ENCODE measurements at places on chromosomes 3 and 15.

DNA sequence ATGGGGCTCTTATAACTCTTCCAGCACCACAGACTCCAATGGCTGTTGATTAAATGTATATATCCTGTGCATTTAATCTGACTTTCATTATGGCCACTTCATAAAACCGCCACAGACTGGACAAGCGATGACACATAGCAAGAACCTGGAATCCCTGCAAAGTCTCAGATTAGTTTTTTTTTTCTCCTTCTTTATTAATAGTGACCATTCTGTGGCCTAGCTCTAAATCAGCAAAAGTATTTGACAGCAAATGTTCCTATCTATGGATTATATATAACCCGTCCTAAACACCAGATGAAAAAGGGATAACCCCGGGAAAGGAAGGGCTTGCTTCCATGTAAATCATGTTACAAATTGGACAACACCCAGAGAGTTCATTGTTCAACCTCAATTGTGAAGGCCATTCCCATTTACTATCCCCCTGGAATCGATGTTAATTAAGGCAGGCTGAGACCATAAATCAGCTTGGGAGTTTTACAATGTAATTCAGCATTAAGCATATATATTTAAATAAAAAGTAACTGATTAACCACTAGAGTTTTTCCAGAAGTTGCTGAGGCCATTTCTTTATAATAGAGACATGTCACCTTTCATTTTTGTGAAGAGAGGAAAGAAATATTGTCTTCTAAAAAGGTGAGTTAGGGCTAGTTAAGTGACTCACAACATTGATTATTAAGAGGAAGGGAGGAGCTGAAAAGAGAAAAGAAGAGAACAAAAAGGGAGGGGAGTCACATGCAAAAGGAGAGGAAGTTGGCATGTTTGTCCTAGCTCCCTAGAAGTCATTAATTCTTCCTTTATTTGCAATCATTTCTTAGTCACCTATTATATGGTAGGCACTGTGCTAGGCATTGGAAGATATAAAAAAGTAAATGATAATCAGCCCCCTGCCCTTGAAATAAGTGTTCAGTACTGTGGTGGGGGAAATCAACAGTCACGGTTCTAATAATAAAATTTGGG is 26.2 kb downstream of the ALDH1A2 start:
- DNase-seq, result no peak

GRCh38 chr3:13343601-13344000 is 76.5 kb downstream of the NUP210 start:
- DNase-seq, result no peak

DNA sequence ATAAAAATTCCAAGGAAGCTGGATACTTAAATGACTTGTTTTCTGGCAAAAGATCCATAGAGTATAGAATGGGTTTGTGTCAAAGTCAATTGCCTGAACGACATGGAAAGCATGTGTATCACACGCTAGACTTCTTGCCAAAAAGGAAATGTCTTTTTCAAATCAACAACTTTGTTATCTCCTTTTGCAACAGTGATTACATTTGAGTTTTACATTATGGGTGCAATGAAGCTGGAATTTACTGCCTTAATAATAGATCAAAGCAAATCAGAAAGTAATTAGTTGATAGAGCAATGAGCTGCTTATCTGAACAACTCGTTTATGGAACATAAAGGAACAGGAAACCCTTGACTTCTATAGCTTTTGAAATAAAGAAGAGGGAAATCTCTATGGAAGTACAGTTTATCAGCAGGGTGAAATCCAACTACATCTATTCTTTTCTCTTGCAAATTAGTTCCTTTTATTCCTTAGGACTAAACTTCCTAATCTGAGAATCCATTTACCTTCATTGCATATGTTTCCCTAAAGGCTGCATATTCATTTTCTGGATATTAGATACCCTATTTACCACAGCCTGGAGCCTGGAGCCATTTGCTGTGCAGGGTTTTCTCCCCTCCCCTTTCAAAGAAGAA is 415.1 kb upstream of the NECTIN3 start:
- no peak for DNase-seq

DNA sequence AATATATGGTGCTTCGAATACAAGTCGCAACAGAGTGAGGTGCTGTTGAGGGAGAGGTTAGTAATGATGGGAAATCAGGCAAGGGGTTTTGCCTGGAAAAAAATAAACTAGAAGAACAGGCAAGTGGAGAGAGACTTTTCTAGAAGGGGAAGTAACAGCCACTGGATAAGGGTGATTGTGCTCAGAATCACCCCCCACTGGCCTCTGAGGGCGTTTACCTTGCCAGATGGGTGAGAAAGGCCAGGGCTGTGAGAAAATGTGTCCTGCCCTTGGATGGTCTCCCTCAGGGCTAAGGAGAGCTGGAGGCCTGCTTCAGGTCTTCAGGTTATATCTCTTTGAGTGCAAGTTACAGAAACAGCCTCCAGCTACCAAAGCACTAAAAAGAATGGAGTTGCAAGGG is 151.8 kb downstream of the MEX3B start:
- DNase-seq, result no peak

DNA sequence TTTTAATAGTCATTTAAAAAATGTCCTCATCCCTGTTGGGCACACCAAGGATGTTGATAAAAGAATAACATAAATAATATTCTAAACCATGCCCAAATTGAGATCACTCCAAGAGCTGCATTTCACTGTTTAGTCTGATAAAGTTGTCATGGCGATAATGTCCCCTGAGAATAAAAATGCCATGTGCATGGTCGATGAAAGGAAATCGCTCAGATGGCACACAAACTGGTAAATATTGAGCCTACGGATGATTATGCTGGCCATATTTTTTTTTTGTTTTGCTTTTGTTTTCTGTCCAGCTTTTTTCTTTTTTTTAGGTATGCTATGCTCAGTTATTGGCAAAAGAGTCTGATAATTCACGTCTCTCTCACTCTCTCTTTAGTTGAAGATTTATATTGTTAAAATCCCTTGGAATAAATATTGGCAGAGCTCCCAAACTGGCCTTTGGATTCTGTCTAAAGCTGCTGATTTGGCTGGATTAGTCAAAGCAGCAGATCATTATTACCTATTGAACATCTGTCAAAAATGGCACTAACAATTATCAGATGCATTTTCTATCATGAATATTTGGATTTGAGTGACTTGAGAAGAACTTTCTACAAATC is 643.8 kb downstream of the SQOR start:
- no peak for DNase-seq

DNA sequence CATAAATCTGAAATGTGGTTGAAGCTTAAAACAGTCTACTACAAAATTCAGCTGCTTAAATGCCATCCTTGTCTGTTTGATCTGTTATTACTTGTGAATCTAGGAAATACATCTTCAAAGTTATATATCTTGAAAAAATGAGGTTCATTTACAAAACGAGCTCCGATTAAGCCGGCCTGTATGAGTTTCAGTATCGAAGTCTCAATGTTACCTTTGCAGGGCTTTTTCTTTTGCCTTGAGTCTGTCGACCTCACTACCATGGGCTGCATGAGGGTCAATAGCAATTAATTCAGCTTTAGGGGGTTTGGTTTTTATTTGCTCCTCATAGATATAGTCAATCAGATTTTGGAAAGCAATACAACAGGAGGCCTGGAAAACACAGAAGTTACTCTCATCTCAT is 23.2 kb downstream of the ERICH6 start:
- no peak for DNase-seq

DNA sequence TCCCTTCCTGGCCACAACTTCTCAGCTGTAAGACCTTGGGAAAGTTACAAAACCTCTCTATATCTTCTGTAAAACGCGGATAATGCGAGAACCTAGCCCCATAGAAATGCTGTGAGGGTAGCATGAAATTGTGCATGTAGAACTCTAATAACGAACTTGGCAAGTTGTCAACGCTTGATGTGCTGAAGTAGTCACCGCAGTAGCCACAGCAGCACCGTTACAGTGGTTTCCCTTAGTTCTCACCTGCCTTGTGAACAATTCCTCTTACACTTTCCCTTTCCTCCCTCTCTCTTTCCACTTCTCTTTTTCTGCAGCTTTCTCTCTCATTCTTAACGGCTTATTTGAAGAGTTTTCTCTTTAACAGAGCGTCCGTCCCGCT is 447 bp upstream of the SHQ1 start:
- DNase-seq, result no peak

GRCh38 chr15:69794645-69795469 is 302.9 kb downstream of the TLE3 start:
- no peak for DNase-seq

All from HuH-7.5 (cell line).